B cell (primary cell): ENCODE measurements at places on chromosomes 12 and 14.

GRCh38 chr12:39620659-39621658, 1.4 kb upstream of the ABCD2 start:
- no peaks in the 10 kb centered on the region for H3K27me3 ChIP-seq
- H3K36me3 ChIP-seq: no peaks in the 10 kb centered on the region
- peaks cover 29% of the 10 kb centered on the region for H3K4me1 ChIP-seq
- peak; percentile 43 for DNase-seq
- peak overlapping the region; percentile 75 for H3K4me3 ChIP-seq

GRCh38 chr12:106044773-106045172, 94.0 kb downstream of the NUAK1 start:
- DNase-seq: no peak
- no peaks in the 10 kb centered on the region for H3K4me1 ChIP-seq
- no peak overlapping the region for H3K27ac ChIP-seq

DNA sequence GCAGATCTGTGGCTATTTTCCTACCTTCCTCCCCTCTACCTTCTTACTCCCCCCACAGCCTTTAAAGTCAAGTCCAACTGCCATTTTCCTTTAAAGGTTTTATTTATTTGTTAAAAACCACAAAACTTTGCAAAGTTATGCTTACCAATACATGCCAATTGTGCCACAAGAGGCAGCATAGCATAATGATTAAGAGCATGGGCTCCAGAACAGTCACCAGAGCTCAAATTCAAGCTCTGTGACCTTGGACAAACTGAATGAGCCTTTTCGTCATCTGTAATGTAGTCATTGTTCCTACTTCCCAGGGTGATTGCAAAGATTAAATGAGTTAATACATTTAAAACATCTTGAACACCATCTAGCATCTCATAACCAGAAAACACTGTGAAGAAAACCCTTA, 13.0 kb upstream of the FMNL3 start:
- peaks cover 5% of the 10 kb centered on the region for H3K4me1 ChIP-seq
- H3K27me3 ChIP-seq: no peaks in the 10 kb centered on the region
- H3K36me3 ChIP-seq: no peaks in the 10 kb centered on the region
- H3K27ac ChIP-seq: no peak overlapping the region

GRCh38 chr12:94151582-94151981, 3.2 kb downstream of the PLXNC1 start:
- no peak overlapping the region for H3K4me3 ChIP-seq
- H3K27me3 ChIP-seq: no peaks in the 10 kb centered on the region
- H3K4me1 ChIP-seq: peaks cover 25% of the 10 kb centered on the region
- no peaks in the 10 kb centered on the region for H3K36me3 ChIP-seq
- H3K27ac ChIP-seq: no peak overlapping the region
- peak; percentile 19 for DNase-seq

GRCh38 chr14:88919502-88919901, 95.1 kb downstream of the TTC8 start:
- H3K4me1 ChIP-seq: no peaks in the 10 kb centered on the region
- H3K4me3 ChIP-seq: no peak overlapping the region
- no peaks in the 10 kb centered on the region for H3K36me3 ChIP-seq

DNA sequence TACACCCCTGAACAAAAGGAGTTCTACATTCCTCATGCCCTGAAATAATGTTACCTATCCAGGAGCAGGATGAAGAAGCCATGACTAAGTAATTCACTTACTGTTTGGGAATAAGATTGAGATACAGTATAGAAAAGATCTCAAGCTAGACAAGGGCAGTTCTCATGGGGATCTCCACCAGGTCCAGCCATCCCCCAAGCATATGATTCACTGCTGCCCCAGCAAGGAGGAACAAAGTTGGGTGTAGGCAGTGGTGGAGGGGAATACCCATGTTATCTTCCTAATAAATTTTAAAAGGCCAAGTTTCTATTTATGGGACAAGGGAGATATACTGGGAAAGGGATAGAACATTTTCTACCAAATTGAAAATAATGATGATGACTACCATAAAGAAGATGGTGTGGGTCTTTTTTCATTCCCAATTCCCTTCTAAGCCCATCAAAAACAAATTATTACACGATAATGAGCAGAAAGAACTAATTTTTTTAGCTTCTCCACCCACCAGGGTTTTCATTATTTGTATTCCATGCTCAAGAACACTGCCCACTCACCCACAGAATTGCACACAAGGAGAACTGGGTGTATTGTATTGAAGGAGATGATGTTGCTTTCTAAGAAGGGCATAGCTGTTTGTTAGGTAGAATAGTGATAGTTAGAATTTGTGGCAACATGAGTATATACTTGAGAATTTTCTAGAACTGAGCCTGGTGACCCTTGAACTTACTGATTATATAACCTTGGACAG, 204.6 kb downstream of the BTG1 start:
- H3K4me1 ChIP-seq: no peaks in the 10 kb centered on the region
- no peak for DNase-seq
- H3K36me3 ChIP-seq: no peaks in the 10 kb centered on the region
- no peak overlapping the region for H3K27ac ChIP-seq

GRCh38 chr12:124475295-124476010, 92.0 kb downstream of the NCOR2 start:
- no peaks in the 10 kb centered on the region for H3K27me3 ChIP-seq
- no peak overlapping the region for H3K4me3 ChIP-seq
- no peak overlapping the region for H3K27ac ChIP-seq
- peaks cover 15% of the 10 kb centered on the region for H3K4me1 ChIP-seq
- DNase-seq: no peak
- peaks cover 2% of the 10 kb centered on the region for H3K36me3 ChIP-seq

DNA sequence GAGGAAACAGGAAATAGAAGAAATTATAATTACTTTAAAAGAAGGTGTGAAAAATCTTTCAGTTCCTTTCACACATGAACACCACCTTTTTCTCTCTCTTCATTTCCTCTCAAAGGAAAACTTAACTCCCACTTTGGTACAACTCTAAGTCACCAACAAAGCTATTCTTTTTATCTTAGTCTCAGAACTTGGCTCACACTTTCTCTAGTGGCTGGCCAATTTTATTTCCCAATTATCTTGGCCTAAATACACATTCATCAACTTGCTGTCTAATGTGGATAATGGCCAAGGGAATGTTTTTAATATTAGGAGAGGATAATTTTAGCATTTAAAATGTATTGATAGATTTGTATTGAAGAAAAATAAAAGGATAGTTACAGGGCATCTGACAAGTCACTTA, 64.5 kb upstream of the NAV3 start:
- H3K36me3 ChIP-seq: no peaks in the 10 kb centered on the region
- no peak overlapping the region for H3K27ac ChIP-seq
- H3K4me1 ChIP-seq: no peaks in the 10 kb centered on the region
- no peak for DNase-seq
- no peaks in the 10 kb centered on the region for H3K27me3 ChIP-seq
- no peak overlapping the region for H3K4me3 ChIP-seq

DNA sequence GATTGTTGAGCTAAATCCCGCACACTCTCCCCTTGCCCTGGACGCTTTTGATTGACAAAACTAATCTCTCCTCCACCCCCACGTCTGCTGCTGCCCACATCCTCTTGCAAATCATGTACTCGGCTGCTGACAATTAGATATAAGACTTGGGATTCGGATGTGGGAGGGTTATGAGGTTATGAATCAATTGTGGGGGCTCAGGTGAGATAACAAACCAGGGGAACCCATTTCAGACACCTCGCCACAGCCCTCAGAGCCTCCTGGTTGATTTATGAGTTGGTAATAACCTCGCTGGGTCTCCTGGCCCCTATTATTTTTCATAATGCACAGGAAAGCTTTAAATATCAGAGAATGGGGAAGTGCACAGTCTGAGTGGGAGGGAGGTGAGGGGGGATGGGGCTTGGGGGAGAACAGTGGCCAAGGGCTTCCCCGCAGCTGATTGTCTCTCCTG, 449.9 kb downstream of the DPF3 start:
- no peaks in the 10 kb centered on the region for H3K27me3 ChIP-seq
- H3K4me3 ChIP-seq: peak overlapping the region; percentile 32
- peaks cover 30% of the 10 kb centered on the region for H3K4me1 ChIP-seq
- peak; percentile 53 for DNase-seq

DNA sequence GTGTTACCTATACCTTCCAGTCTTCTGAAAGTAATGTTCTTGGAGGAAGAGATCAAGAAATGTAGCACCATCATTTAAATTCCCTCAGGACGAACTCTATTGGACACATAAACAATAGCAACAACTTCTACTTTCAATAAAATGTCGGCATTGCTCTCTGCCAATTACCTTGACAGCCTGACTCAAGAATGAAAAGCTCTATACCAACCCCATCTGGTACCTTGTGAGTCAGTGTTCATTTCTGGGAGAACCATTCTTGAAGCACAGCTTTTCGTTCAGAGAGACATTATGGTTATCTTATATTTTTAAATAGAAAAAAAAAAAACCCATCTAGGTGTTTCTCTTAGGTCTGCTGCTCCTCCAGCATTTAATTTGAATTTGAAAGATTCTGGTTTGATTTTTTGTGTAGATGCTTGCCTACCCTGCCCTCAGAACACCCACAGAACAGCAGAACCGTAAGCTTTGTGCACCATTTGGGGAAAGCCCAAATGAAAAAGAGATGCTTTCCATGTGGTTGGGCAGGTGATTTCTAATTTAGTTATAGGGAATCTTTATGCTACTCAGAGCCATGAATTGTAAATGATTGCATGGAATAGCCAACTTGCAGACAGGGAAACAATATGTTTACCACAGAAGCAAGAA, 156.0 kb downstream of the SAMD4A start:
- no peaks in the 10 kb centered on the region for H3K4me1 ChIP-seq
- no peak overlapping the region for H3K4me3 ChIP-seq
- DNase-seq: peak; percentile 63
- H3K36me3 ChIP-seq: no peaks in the 10 kb centered on the region
- no peak overlapping the region for H3K27ac ChIP-seq
- H3K27me3 ChIP-seq: no peaks in the 10 kb centered on the region

DNA sequence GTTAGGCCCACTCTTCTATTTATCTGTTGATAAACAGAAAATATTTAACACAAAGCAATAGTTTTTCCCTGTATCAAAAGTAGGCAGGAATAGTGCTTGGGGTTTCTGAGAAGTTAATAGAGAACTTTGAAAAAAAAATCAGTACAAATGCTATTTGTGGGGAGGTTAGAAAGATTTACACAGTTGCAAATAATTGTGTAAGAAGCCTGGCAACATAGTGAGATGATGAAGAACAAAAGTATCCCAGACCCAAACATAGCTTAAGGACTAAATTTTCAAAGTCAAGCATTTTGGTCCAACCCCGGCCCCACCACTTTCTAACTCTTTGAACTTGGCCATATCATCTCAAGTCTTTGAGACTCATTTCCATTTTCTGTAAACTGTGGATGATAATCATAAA, 687.5 kb upstream of the TMEM132C start:
- no peaks in the 10 kb centered on the region for H3K4me1 ChIP-seq
- no peak overlapping the region for H3K27ac ChIP-seq
- no peaks in the 10 kb centered on the region for H3K36me3 ChIP-seq
- H3K4me3 ChIP-seq: no peak overlapping the region

- no peak overlapping the region for H3K4me3 ChIP-seq
- H3K27ac ChIP-seq: no peak overlapping the region
- no peaks in the 10 kb centered on the region for H3K36me3 ChIP-seq
- H3K4me1 ChIP-seq: peaks cover 16% of the 10 kb centered on the region
- no peaks in the 10 kb centered on the region for H3K27me3 ChIP-seq
Measured at GRCh38 chr12:94717656-94718055, 67.3 kb upstream of the TMCC3 start.

- DNase-seq: no peak
- H3K36me3 ChIP-seq: no peaks in the 10 kb centered on the region
- H3K27ac ChIP-seq: no peak overlapping the region
- H3K4me3 ChIP-seq: no peak overlapping the region
- no peaks in the 10 kb centered on the region for H3K4me1 ChIP-seq
- H3K27me3 ChIP-seq: no peaks in the 10 kb centered on the region
Measured at GRCh38 chr12:38648813-38649212, 256.6 kb downstream of the CPNE8 start.

GRCh38 chr12:72547573-72547972, 275.4 kb downstream of the TRHDE start:
- no peaks in the 10 kb centered on the region for H3K36me3 ChIP-seq
- no peak for DNase-seq
- no peak overlapping the region for H3K27ac ChIP-seq
- no peaks in the 10 kb centered on the region for H3K4me1 ChIP-seq
- H3K27me3 ChIP-seq: no peaks in the 10 kb centered on the region

- peaks cover 57% of the 10 kb centered on the region for H3K4me1 ChIP-seq
- no peak overlapping the region for H3K27ac ChIP-seq
- peaks cover 3% of the 10 kb centered on the region for H3K36me3 ChIP-seq
- no peaks in the 10 kb centered on the region for H3K27me3 ChIP-seq
- H3K4me3 ChIP-seq: no peak overlapping the region
Measured at GRCh38 chr14:69685218-69685616, 73.8 kb downstream of the SUSD6 start.

DNA sequence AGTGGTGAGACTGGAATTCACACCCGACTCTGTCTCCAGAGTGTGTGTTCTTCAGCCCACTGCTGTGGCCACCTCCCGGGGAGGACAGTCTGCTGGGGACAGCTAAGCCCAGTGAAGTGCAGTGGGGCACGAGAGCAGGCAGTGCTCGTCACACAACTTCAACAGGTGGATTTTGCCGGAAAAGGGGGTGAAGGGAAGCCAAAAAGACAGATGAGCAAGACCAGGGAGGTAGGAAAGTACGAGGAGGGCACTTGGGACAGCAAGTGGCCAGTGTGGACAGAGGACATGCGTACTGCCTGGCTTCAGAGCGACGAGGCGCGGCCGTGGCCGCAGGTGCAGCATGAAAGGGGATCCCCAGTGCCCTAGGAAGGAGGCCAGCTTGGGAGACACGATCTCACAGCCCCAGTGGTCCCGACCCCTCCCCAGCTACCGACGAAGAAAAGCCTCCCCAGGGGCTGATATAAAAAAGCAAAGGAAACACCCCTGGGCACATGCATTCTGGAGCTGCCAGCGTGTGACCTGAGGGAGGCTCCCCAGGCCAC, 96.1 kb downstream of the FBXL14 start:
- peaks cover 3% of the 10 kb centered on the region for H3K27me3 ChIP-seq
- no peak for DNase-seq
- H3K36me3 ChIP-seq: no peaks in the 10 kb centered on the region
- H3K4me1 ChIP-seq: no peaks in the 10 kb centered on the region
- H3K27ac ChIP-seq: no peak overlapping the region

DNA sequence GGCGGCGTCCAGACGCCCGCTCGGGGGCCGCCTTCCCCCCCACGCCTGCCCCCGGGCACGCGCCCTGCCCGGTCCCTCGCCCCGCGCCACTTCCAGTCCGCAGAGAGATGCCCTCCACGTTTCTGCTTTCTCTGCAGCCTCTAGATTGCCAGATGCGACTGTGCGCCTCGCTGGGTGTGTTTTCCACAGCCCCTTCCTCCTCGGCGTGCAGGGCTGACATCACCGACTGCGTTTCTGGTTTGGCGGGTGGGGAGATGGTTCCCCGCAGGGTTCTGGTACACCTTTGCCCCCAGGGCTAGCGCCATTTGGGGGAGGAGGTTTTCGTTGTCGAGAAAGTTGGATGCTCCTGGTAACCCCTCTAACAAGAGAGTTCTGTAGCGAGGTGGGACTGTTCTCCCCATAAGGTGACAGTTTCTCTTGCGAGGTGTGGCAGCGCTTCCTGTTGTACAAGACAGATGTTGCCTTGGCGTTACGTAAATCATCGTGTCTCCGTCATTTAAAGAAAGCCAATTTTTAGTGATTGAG, 1.5 kb downstream of the CALM1 start:
- no peaks in the 10 kb centered on the region for H3K27me3 ChIP-seq
- H3K4me1 ChIP-seq: peaks cover 39% of the 10 kb centered on the region
- peaks cover 35% of the 10 kb centered on the region for H3K36me3 ChIP-seq
- peak overlapping the region; percentile 85 for H3K4me3 ChIP-seq
- H3K27ac ChIP-seq: peak overlapping the region; percentile 95
- DNase-seq: peak; percentile 86

GRCh38 chr14:104919993-104920315, 4.7 kb upstream of the PLD4 start:
- H3K27ac ChIP-seq: no peak overlapping the region
- no peaks in the 10 kb centered on the region for H3K36me3 ChIP-seq
- peaks cover 24% of the 10 kb centered on the region for H3K4me1 ChIP-seq
- H3K4me3 ChIP-seq: no peak overlapping the region
